M059J (cell line): ENCODE measurements at places on chromosomes 5 and 9. TPM values are rescaled to one million over a fixed set of nuclear protein-coding genes. Genes with fewer than 3 reads are reported as not detected.

ZFP2 gene
- total RNA-seq, result not detected in 2 replicates

FAM151B gene
- 1.6 TPM in 1 of 2 replicates, not detected in the other for total RNA-seq

FXN gene
- total RNA-seq, result 6.3 and 7.4 TPM in 2 replicates

ENTR1 gene
- total RNA-seq, result 42.3 and 64.2 TPM in 2 replicates

WDR31 gene
- total RNA-seq, result 0.22 and 0.32 TPM in 2 replicates

IL9 gene
- total RNA-seq, result not detected in 2 replicates

PRDM9 gene
- not detected in 2 replicates for total RNA-seq

DOK3 gene
- total RNA-seq, result 2.2 and 6.7 TPM in 2 replicates

SPINK7 gene
- total RNA-seq, result not detected in 2 replicates

MLANA gene
- total RNA-seq, result not detected in 2 replicates

GRCh38 chr5:89330140-89330539, 447.2 kb upstream of the MEF2C start:
- no peak for DNase-seq

- no peak for DNase-seq
Measured at GRCh38 chr5:116507051-116507537, 67.5 kb downstream of the SEMA6A start.

DNA sequence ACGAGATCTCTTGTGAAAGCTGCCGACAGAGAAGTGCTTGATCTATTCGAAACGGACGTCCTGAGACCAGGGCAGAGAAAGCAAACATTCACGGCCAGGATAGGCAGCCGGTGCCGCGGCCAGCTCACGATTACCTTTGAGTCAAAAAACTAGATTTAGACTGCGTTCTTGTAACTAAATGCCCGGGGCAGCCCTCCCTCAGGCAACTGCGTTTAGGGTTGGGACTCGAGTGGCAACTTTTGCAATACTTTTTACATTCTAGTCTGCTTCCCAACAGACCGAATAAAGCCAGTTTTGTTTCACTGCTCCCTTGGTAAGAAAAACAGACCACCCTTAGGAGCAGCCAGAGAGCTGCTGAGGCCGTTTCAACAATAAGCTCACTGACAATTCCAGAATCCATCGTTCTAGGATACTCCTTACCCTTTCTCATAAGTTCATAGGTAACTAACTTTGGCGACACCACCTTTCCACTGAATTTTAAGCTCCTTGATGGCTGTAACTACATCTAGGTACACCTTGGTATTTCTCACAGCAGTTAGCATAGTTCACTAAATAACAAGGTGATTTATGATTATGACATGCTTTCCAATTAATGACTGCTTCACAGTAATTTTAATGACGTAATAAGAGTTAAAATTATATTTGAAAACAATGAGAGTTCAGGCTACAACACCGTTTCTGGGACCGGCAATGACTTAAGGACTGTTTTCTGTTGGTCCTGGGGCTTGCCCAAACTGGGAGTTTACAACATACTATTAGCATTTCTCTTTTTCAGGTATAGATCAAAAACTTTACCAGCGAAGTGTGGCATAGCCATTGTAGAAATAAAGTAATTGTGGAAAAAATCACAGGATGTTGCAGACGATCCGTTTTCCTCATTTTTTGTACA, 899 bp upstream of the RAPGEF6 start:
- no peak for DNase-seq

- DNase-seq, result peak; percentile 25
Measured at GRCh38 chr5:123950701-123951581, 439.0 kb downstream of the CSNK1G3 start.

DNA sequence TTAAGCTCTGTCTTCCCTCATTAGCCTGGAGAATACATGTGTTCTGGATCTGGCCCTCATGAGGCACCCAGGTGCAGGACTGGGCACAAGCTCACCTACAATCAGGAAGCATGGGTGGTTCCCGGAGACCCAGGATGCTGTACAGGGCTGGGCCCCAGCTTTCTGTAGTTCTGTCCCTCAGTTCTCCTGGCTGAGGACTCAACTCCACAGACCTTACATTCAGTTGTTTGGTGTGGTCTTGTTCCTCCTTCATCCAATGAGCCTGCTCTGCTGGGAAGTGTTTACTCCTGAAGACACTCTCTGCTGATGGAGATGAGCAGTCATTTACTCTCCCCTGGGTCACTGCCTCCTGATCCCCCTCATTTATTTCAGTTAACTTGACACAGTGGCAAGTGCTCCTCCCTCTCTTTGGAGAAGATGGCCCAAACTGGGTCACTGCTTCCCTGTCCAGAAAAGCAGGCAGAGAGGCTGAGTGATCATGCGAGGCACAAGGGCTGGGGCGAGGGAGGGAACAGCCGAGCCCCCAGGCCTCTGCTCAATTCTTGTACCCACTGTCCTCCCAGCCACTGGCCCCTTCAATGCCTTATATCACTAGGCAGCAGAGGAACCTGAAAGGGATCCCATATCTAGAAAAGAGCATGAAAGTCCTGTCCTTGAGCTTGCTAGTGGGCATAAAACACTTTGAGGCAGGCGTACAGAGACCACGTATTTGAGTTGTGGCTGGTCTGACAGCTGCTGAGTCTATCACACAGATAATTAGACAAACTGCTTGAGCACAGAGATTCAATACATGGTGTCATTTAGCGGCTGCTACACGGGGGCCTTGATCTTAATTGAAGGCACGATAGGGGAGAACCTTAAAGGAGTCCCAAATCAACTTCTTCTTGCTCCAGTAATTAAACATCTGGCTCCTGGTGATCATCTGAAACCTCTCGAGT, 221.7 kb downstream of the FSTL4 start:
- DNase-seq, result no peak

DNA sequence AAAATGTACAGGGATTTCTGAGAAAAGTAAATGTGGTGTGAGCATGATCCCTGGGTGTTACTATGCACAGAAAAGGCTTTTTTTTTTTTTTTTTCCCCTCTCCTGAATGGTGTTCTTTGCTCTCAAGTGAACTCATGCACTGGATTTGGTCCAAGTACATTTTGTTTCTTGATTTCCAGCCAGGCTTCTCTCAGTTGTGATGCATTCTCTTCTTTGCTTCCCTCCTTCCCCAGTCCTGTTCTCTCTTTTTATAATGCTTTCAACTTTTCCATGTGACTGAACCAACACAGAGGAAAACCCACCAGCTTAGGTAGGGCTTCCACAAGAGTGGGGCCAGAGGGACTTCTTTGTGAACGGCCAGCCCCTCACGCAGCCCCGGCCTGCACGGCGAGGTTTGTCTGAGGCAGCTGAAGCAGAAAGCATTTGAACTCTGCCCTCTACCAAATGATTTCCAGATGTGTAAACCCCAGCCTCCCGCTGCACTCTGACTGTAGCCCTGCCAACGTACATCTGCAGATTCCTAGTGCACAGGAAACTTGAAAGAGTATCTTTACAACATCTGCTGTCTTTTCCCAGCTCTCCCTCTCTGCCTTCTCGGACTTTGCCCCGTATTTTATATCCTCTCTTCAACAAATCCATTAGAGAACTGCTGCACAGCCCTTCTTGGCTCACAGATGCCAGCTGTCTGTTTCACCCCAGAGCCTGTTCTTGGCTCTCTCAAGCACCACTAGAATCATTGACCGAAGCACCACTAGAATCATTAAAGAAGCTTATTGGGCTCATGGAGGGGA, 71.8 kb upstream of the CD180 start:
- peak; percentile 80 for DNase-seq

- no peak for DNase-seq
Measured at GRCh38 chr5:81058121-81058520, 98.0 kb downstream of the RASGRF2 start.

- no peak for DNase-seq
Measured at GRCh38 chr5:14143546-14143840, 351 bp downstream of the TRIO start.

GRCh38 chr5:42586625-42587024, 163.4 kb downstream of the GHR start:
- DNase-seq, result no peak

GRCh38 chr9:69519470-69520240, 152.5 kb downstream of the APBA1 start:
- no peak for DNase-seq

- DNase-seq, result no peak
Measured at GRCh38 chr5:95734906-95735305, 3.8 kb downstream of the RHOBTB3 start.

DNA sequence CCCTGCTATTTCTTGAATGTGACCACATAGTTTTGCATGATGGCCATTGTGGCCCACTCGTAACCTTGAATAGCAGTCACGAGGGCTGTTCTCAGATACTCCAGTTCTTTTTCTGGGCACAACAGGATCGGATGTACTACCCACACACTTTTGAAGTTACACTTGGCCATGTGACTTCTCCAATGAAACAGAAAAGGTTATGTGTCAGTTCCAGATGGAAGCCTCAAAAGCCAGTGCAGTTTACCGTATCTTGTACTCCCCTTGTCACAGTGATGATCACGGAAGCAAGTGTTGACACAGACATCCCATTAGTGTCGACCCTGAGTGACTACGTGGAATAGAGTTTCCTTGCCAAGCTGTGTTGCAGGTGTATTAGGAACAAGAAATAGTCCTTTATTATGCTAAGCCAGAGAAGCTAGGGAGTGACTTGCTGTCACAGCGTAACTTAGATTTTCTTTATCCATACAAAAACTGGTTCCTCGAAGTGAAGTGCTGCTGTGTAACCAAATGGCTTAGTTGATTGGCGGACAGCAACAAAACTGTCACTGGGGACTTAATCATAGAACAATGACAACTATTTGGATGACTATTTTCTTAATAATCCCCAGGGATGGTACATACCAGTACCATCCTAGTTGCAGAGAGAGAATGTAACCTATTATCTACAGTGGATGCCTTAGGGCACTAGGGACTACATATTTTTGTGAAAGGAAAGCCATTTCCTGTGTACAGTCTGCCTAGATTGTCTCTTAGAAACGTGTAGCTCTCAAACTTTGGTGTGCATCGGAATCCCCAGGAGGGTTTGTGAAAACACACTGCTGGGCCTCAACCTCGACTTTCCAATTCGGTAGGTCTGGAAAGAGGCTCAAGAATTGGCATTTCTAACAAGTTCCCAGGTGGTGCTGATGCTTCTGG, 90.1 kb upstream of the DMRT1 start:
- peak; percentile 89 for DNase-seq

GRCh38 chr9:26311463-26311995, 581.1 kb downstream of the CAAP1 start:
- DNase-seq, result no peak

DNA sequence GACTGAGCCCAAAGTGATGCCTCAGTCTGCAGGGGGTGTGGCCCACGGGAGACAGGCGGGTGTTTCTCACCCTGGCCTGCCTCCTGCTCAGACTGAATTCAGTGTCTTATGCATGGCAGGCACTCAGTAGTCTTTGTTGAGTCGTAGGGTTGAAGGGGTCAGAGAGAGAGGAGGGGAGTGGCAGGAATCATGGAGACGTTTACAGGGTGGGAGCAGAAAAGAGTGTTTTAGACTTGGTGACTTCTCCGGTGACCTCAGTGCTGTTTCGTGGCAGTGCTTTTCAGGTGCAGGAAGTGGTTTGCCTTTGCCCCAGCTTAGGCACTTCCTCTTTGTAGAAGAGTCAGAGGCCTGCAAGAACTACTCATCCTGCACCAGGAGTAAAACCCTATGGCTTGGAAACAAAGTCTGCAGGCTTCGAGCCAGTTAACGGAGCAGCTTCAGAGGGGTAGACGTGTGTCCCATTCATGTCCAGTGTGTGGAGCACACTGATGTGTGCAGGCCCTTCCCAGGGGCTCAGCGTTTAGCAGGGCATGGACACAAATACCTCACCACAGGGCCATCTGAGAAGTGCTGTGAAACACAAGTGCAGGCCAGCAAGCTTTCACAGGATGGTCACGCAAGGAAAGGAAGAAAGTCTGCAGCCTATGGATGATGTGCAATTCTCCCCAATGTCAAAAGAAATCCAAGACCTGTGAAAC, 24.5 kb upstream of the SEMA4D start:
- peak; percentile 68 for DNase-seq

GRCh38 chr5:15522187-15522520, 22.2 kb downstream of the FBXL7 start:
- DNase-seq, result no peak

DNA sequence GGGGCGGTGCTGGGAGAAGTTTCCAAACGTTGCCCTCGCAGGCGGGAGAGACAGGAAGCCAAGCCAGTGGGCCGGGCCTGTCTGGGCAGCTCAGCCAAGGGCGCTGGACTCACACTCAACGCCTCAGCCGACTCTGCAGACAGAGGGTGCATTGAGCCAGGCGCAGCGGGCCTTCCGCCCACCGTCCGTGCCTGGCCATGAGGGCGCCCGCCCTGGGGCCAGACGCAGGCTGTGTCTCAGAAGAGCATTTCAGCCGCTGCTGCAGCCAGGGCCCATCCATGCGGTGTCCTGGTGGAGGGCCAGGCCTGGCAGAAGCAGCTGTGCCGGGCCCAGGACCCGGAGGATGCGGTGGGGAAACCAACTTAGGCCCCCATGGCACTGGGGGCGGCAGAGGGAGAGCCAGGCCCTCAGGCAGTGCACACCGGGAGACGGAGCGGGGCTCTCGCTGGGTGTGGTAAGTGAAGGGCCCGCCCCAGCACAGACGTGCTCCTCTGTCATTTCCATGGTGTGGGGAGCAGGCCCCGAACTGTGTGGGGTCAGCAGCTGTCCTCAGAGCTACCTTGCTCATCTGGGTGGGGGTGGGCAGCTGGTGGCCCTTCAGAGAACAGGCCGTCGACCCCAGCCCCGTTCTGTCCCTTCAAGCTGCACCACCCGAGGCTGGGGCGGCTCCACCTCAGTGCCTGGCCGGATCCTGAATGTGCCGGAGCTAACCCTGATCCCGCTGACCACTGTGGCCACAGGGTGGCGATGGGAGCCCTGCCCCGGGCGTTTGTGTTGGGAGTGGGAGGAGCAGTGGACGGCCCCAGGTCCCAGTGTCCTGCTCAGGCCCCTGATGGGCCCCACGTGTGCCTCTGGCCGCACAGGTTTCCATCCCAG, 18.0 kb downstream of the DNLZ start:
- peak; percentile 25 for DNase-seq

- no peak for DNase-seq
Measured at GRCh38 chr9:106310782-106311181, 552.2 kb upstream of the ZNF462 start.

- peak; percentile 75 for DNase-seq
Measured at GRCh38 chr5:173513521-173513991, 102.9 kb downstream of the BOD1 start.
